ENCODE measurements at places on chromosomes 11 and 22.

DNA sequence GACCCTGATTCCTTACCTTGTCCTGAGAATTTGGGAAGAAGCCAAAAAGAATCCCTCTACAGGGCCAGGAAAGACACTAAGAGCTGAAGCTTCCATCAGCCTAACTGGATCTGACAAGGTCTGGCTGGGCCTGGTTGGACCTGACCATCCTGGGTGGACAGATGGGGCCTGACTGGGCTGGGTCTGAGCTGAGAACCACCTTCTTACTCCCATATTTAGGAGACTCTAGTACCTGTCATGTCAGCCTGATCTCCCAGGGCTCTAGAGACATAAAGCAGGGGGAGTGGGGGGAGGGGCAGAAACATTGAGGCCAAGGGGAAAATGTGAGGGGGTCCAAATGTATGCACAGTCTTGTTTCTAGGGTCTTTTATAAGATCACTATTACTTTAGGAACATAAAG is 129.9 kb downstream of the BUD13 start:
- no peak for DNase-seq

DNA sequence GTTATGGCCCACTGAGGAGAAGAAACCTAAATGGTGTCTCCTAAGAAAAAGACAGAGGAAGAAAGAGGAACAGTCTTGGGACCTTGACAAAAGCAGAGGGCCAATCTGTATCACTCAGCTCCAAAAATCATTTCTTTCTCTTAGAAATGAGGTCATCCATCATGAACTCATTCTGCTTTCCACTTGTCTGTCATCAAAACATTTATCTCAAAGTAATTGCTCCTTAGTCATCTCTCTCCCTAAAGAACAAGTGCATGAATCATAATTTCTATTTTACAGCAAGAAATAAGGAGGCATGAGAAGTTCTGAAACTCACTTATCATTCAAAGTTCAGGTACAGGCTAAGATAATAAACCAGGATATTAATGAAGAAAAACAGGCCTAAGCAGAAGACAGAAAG is 375.6 kb downstream of the KCNA4 start:
- DNase-seq: no peak

GRCh38 chr22:25881210-25881755 is 139.3 kb downstream of the MYO18B start:
- DNase-seq: no peak

DNA sequence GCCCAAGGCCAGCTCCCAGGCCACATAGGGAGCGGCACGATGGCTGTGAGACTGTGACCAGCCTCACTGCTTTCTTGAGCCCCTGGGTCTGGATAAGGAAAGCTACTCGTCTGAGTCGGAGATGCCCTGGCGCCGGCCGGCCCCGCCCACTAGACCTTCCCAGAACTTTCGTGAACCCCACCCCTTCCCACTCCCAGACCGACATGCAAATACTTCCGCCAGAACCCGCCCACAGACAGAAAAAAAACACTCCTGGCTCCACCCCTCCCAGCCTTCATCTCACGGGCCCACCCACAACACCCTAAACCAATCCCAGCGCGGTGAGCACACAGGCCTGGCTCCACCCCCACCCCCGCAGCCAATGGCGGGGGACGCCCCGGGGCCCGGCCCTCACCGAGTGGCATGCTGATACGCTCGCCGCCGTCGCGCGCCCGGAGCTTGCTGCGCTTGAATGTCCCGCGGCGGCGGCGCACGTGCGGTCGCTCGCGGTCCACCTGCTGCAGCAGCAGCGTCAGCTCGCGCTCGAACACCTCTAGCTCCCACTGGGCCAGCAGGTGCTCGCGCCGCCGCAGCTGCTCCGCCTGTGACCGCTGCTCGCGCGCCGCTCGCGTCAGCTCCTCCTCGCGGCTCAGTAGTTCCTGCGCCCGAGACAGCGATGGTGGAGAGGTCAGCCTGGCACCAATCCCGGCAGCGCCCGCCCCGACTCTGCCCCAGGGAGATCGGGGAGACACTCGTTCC is 7.0 kb downstream of the MAP3K11 start:
- DNase-seq: peak; percentile 71

- no peak for DNase-seq
These were observed 999 bp downstream of the TSKU start for GRCh38 chr11:76783896-76784813.

- no peak for DNase-seq
These were observed 17.4 kb upstream of the YWHAH start for GRCh38 chr22:31926969-31927368.

- DNase-seq: no peak
These were observed 303.9 kb downstream of the ETS1 start for GRCh38 chr11:128283451-128283850.

- DNase-seq: no peak
These were observed 4.7 kb downstream of the ANO1 start for GRCh38 chr11:70082829-70083228.

- no peak for DNase-seq
These were observed 87.8 kb upstream of the FAT3 start for GRCh38 chr11:92136797-92137196.

DNA sequence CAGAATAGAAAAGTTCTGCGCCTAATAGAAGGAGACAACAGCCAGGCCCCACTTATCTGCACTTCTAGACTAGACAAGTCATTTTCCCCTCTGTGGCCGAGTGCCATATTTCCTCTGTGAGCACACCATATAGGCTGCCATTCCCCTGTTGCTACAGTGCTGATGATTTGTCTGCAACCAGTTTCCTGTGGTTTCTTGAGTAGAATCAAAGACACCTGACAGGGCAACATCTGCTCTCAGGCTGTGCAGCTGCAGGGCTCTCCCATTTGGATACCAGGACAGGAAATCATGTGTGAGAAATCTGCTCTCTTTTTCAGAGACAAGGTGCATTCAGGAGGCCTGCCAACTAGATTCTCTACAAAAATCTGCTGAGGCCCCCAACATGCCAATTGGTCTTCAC is 879.3 kb downstream of the DLG2 start:
- DNase-seq: no peak

GRCh38 chr11:130692220-130692619 is 224.1 kb downstream of the SNX19 start:
- no peak for DNase-seq

DNA sequence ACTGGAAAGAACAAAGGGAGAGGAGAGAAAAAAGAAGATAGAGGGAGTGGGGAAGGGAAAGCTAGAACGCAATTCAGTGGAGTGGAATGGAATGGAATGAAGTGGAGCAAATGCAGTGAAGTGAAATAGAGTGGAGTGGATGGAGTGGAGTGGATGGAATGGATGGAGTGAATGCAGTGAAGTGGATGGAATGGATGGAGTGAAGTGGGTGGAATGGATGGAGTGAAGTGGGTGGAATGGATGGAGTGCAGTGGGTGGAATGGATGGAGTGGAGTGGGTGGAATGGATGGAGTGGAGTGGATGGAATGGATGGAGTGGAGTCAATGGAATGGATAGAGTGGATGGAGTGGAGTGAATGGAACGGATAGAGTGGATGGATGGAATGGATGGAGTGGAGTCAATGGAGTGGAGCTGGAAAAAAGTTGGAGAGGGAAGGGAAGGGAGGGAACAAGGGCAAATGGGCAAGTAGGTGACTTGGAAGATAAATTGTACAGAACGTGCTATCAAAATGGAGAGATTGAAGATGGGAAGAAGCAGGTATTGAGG is 13.9 kb downstream of the IFITM10 start:
- no peak for DNase-seq

- DNase-seq: no peak
These were observed 49.3 kb upstream of the CD44 start for GRCh38 chr11:35089666-35090065.
